ENCODE measurements at places on chromosomes 4 and X.

DNA sequence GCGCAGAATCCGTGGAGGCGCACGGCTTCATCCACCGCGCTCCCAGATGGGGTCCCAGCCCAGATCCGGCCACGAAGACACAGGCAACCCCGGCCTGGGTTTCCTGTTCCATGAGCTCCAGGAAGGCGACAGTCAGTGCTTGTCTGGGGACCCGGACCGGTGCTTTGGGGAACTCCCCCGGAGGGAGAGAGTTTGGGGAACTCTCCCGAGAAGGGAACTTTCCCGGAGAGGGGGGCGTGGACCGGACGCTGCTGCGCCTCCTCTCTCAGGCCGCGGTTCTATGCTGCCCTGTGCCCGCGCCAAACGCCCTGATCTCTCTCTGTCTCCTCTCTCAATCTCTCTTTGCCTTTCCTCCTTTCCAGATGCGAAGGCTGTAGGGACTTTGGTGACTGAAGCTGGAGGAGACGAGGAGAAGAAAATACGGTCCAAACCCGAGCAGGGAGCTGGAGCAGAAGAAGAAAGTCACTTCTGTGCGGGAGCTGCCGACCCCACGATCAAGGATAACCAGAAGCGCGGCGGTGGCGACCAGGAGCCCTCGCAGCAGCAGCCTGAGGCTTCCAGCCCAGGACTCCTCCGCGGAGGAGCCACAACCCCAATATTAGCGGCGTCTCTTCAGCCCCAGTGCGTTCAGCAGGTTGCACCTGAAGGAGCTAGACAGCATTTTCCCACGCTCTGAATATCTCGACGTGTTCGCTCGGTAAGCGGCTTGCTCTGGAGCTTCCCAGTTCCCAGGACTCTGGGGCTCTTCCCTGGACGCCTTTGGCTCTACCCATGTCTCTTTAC lies 47.6 kb upstream of the NKAP start:
- DNase-seq, result no peak

- no peak for DNase-seq
Measured at GRCh38 chrX:24396931-24397279, 36.5 kb downstream of the SUPT20HL1 start.

DNA sequence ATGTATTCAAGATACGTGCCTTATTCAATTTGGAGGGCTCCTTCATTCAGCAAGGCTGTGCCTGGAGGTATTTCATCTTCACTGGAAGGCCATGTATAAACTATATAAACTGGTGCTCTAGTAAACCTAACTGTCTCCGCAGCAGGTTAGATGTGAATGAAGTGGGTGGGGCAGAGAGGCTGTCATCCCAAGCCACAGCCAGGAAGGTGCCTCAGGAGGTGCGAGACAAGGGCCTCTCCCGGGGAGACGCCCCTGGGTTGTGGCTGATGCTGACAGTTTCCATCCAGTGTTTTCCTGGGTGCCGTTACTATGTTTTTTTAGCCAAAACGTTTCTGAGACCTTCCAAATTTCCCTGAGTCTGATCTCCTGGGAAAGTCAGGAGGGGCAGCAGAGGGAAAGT lies 221.5 kb upstream of the RPL34 start:
- DNase-seq, result no peak

GRCh38 chrX:12999422-12999821 lies 24.5 kb downstream of the TMSB4X start:
- DNase-seq, result no peak

GRCh38 chr4:3355266-3355748 lies 62.5 kb downstream of the RGS12 start:
- DNase-seq, result no peak

DNA sequence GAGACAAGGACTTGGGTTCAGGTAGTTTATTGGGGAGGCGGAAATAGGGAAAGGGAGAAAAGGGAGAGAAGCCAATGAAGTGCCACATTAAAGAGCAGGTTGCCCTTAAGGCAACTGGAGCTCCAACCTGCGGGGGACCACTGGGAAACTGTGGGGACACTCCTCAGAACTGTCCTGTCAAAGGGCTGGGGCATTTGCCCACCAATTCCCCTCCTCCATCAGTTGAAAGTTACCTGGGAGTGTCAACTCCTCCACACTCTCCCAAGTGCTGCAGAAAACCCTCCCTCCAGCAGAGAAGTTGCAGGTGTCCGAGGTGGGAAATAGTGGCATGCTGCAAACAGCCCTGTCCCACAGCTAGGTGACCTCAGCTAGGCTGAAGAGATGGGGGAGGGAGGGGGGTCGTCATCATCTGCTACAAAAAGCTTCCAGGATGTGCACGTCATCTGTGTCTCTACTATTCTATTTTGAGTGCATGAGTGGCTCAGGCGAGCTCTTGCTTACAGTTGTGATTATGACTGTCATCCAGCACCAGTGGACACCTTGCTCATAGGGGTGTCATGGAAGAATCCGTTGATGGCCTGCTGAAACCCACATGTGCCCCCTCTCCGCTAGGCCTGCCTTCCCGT lies 41.5 kb upstream of the XPNPEP2 start:
- DNase-seq, result no peak

DNA sequence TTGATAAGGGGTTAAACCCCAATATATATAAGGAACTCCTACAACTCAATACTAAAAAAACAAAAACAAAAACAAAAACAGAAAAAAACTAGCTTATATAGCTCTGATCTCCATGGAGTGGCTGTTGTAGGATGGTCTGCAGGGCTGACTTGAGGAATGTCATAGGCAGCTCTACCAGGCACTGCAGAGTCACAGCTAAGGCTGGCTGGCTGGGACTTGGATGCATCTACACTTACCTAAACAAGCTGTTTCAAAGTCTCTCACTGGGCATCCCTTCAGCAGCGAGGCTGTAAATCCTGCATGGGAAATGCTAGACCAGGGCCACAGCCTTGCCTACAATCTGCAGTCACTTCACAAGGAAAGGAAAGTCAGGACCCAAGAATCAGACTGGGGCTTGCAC lies 61.3 kb downstream of the HOPX start:
- DNase-seq, result no peak

DNA sequence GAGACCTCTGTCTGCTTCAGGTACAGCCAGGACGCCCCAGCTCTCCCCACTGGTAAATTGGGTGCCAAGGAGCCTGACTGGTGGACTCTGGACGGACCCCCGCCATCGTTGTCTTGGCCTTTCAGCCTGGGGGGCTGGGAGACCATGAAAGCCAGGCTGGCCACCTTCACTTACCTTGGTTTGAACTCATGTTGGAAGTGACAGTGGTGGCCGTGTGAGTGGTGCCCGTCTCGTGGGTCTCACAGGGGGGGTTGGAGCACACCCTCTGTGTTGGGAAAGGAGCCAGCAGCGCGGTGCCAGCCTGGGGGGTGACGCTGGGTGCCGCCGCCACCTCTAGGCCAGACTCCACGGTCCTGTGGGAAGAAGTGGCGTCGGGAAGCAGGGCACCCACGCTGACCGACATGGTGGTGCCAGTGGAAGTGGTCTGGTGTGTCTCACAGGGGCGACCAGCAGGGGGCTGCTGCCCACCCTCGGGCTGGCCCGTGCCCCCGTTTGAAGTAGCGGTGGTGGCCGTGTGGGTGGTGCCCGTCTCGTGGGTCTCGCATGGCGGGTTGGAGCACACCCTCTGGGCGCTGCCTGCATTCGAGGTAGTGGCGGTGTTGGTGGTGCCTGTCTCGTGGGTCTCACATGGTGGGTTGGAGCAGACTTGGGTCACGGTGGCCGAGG lies 9.6 kb upstream of the RENBP start:
- no peak for DNase-seq

DNA sequence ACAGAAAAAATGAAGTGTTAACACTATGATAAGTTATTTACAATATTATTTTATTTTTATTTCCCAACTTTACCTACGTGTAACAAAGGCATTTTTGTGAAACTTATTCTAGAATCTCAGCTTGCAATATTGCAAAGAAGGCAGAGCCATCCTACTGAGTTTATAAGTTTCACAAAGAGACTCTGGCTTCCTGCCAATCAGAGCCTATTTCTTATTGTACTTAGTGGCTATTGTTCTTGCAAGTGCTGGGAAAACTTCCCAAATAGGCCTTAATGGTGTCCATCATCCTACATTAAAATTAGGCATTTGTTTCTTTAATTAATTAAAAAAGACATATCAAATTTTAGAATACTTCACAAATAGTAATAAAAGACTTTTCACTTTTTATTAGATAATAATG lies 233.2 kb downstream of the EPHA5 start:
- DNase-seq, result no peak

GRCh38 chr4:149972407-149972806 lies 105.8 kb upstream of the DCLK2 start:
- no peak for DNase-seq

GRCh38 chr4:173418639-173419038 lies 19.7 kb upstream of the SCRG1 start:
- no peak for DNase-seq

GRCh38 chr4:173264684-173265185 lies 69.4 kb downstream of the HMGB2 start:
- no peak for DNase-seq

- no peak for DNase-seq
Measured at GRCh38 chr4:172207258-172207657, 394.1 kb downstream of the GALNTL6 start.

- DNase-seq, result no peak
Measured at GRCh38 chr4:1777822-1778641, 15.1 kb upstream of the FGFR3 start.

- DNase-seq, result no peak
Measured at GRCh38 chrX:7133050-7133440, 14.5 kb upstream of the STS start.

GRCh38 chr4:1628892-1629698 lies 55.0 kb downstream of the FAM53A start:
- peak; percentile 61 for DNase-seq

DNA sequence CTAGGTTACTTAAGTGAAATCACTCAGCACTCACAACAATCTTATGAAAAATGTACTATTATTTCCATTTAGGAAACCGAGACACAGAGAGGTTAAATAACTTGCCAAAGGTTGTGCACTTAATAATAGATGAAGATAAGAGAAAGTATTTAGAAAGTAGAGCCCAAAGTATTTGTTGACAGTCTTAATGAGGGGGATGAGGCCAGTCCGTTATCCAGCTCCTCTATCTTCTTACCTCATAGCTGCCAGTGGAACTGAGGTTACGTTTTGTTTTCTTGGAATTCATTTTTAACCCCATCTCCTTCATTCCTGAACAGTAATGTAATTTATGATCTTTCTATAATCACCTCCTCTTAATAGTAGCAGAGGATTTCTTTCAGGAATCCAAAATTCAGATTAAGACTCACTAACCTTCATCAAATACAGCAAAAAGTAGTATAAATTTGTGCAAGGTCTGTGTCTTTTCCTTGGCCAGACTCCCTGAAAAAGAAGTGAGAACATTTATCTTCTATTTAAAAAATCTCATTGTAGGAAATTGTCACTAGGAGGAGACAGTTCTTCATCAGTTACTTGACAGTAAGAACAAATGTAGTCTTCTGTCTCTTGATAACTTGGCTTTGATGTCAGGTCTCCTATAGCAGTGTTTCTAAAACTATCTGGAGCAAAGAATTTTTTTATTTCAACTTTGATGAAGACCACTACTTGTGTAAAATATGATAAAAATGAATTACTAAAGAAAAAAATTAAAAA lies 35.5 kb downstream of the F8 start:
- no peak for DNase-seq

GRCh38 chr4:53557669-53558064 lies 33.6 kb downstream of the LNX1 start:
- no peak for DNase-seq

DNA sequence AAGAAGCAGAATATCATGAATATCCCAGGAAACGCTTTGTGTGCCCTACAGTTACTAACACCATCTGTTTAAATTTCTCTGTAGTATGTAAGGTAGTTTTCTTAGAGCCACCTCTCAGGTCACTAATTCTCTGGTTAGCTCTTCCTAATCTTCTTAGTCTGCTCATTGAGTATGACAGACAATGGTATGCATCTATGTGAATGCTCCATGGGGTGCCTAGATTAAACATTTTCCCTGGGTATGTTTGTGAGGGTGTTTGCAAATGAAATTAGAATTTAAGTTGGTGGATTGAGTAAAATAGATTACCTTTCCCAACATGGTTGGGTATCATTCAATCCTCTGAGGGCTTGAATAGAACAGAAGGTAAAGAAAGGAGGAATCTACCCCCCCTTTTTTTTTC lies 233.0 kb downstream of the PCDH18 start:
- DNase-seq, result no peak

DNA sequence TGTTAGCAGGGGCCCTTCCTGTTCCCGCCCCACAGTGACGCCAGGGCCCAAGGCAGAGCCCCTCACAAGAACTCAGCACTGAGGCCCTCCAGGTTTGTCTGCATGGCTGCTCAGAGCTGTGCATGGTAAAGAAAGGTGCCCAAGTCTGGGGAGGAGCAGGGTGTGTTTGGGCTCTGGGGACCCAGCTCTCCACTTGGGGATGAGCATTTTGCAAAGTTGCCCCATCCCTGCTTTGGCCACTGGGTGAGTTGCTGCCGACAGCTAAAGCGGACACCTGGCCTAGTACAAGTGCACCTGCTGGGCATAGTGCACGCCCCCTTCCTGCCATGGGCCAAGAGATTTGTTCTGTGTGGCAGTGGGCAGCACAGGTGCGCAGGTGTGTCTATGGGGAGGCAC lies 2.0 kb upstream of the MXD4 start:
- DNase-seq, result no peak

GRCh38 chrX:43016021-43016420 lies 238.1 kb upstream of the PPP1R2C start:
- DNase-seq, result no peak

DNA sequence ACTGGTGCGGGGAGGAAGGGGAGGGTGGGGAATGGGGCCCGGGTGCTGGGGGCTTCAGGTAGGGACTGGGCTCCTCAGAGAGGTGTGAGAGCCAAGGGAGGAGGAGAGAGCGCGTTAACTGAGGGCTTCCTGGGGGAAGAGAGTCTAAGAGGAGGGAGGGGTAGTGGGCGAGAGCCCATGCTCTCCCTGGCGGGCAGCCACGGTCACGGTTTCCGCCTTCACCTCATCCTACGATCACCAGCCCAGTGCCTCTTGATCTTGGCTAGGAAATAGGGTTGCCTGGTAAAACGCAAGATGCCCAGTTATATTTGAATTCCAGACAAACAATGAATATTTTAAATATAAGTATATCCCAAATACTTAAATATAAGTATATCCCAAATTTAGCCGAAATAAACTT lies 60.8 kb upstream of the GRPEL1 start:
- DNase-seq, result no peak

GRCh38 chr4:101345271-101345595 lies 2.1 kb downstream of the PPP3CA start:
- no peak for DNase-seq

- no peak for DNase-seq
Measured at GRCh38 chr4:185792384-185793115, 19.4 kb downstream of the SORBS2 start.

- DNase-seq, result no peak
Measured at GRCh38 chr4:55733932-55734331, 85.7 kb upstream of the EXOC1L start.

GRCh38 chr4:105458001-105458400 lies 15.9 kb downstream of the PPA2 start:
- DNase-seq, result no peak

GRCh38 chr4:13599159-13599558 lies 28.4 kb downstream of the BOD1L1 start:
- no peak for DNase-seq

GRCh38 chr4:186726426-186727168 lies 2.9 kb upstream of the FAT1 start:
- DNase-seq, result no peak
